ENCODE measurements at places on chromosomes 11 and 22.
A peak's percentile ranks its signal among the peaks of the same experiment; 100 is the strongest.

- DNase-seq, result no peak
Measured at GRCh38 chr11:130003717-130004001, 1.0 kb upstream of the PRDM10 start.

DNA sequence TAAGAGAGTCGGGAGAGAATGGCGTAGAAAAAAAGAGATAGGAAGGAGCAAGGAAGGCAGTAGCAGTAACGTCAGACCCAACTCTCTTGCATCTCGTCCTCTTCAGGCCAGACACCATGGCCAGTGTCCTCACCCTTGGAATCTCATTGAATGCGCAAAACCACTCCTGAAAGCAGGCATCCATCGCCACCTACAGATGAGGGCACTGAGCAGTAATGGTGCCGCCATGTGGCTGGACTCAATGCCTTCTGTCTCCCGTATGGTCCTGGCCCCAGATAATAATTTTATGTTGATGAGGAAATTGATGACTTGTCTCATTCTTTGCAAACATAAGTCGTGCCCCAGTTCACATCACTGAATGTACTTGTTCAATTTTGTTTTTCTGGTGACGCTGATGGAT lies 17.8 kb upstream of the ALX4 start:
- no peak for DNase-seq

GRCh38 chr11:113022262-113022661 lies 61.0 kb downstream of the NCAM1 start:
- DNase-seq, result no peak

DNA sequence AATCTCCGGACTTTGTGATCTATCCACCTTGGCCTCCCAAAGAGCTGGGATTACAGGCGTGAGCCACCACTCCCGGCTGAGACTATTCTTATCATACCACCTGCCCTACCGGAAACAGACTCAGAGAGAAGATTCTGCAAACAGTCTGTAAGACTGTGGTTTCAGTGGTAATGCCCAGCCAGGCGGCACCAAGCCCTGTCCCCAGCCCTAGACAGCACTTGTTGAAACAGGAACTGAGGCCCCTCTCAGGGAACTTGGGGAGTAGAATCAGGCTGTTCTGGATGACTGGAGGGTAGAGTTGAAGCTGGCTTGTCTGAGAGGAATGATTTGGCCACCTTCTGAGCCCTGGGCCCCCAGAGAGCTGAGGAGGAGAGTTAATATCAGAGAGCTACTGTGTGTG lies 1.3 kb upstream of the INSC start:
- DNase-seq, result peak; percentile 98

DNA sequence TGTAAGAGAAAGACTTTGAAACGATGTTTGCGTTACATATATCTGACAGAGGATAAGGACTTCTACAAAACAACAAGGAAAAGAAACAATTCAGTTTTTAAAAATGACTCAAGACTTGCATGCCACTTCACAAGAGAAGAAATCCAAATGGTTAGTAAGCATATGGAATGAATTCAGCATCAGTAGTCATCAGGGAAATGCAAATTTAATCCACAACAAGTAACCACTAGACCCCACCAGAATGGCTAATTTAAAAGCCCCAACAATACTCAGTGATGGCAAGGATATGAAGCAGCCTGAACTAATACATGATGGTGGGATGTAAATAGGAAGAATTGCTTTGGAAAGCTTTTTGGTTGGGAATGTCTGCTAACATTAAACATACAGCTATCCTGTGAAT lies 142.6 kb downstream of the ATXN10 start:
- DNase-seq, result no peak

GRCh38 chr11:74522776-74523175 lies 29.3 kb upstream of the LIPT2 start:
- DNase-seq, result no peak

DNA sequence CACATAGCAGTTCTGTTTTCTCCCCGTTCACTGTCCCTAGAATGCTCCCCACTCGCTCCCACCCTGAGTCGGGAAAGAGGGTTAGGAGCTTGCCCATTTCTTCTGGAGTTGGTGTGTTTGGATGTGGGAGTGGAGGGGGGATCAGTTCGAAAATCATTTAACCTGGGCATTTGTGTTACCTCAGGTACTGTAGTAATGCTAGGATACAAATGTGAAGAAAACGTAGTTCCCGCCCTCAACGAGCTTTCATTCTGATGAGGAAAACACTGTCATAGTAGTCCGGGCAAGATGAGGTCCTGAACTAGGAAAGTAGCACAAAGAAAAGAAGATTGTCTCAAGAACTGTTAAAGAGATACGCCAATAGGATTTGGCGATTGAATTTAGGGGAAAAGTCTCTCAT lies 539 bp downstream of the SDHD start:
- no peak for DNase-seq

GRCh38 chr11:128453444-128454336 lies 133.7 kb downstream of the ETS1 start:
- no peak for DNase-seq

DNA sequence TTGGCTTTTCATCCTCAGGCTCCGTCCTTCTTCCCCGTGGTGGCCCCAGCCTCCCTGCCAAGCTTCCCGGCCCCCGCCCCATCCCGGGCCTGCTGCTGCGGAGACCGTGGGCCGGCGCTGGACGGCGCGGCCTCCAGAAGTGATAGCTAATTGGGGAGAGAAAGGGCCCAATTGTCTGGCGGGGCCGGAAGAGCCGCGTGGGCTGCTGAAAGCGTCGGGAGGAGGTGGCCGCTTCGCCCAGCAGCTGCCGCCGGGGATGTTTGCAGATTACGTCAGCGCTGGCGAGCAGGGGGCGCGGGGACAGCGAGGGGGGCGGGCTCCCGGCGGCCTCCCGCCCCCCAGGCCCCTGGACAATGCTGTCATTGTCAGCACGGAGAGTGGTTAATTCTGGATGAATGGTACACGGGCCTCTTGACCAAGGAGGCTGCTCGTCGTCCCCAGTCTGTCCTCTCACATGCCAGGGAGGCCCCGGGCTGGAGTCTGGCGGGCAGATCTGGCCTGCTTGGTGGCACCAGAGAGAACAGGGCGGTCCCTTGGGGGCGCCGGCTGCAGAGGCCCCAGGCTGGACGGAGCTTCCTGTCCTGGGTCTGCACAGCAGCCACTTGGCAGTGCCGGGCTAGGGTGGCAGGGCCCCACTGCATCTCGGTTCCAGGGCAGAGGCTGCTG lies 1.6 kb downstream of the SMIM38 start:
- DNase-seq, result no peak

DNA sequence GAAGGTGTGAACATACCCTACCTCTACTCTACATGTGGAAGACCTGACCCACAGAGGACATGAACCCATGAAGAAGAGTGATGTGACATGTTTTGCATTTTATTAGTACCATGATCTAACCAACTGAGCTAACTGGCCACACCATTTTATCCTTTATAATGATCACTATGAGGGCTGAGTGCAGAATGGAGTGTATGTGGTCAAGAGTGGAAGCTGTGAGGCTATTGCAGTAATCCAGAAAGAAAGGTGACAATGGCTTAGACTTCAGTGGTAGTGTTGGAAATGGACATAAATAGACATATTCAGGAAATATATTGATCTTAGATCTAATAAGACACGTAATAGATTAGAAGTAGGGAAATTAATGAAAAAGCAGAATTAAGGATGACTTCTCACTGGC lies 3.8 kb downstream of the SRSF8 start:
- no peak for DNase-seq

- DNase-seq, result no peak
Measured at GRCh38 chr22:41417622-41418390, 28.8 kb downstream of the TOB2 start.

GRCh38 chr22:31945443-31945855 lies 1.1 kb downstream of the YWHAH start:
- no peak for DNase-seq

GRCh38 chr22:32233091-32233490 lies 22.1 kb downstream of the SLC5A4 start:
- no peak for DNase-seq

- DNase-seq, result no peak
Measured at GRCh38 chr11:65571420-65571819, 918 bp upstream of the FAM89B start.

DNA sequence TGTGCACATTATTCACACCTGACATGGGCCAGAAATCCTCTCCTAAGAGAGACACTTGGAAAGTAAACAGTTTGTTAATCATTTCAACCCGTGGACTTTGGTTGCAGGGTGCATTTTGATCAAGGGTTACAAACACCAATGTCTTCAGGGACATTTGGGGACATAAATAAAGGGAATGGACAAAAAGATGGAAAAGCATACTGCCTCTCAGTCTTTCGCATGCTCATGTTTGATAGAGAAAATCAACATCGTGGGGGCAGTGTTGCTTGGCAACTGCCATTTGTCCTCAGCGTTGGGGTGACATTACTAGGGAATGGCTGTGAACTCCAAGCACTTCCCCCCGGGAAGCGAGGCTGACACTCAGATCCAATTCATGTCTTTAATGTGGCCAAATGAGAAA lies 114.7 kb upstream of the OR4B1 start:
- no peak for DNase-seq

DNA sequence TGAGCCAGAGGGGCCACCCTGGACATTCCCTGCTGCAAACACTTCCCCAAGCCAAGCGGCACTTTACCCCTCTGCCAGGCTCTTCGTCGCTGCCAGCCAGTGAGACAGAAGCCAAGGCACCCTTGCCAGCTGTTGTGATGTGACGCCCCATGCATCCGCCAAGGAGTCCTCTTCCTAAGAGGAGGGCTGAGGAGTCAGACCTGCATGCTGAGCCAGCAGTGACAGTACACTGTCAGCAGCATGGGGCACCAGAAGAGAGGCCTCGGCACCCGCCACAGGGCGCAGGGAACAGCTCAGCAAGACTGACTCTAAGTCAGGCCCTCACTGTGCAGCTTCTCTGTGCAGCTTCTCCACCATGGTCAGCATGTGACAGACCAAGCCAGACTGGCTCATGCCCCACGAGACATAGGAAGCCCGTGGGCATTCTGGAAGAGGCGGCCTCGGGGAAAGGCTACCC lies 26.4 kb downstream of the VPS37C start:
- no peak for DNase-seq

GRCh38 chr11:129705933-129706332 lies 109.7 kb upstream of the TMEM45B start:
- no peak for DNase-seq

DNA sequence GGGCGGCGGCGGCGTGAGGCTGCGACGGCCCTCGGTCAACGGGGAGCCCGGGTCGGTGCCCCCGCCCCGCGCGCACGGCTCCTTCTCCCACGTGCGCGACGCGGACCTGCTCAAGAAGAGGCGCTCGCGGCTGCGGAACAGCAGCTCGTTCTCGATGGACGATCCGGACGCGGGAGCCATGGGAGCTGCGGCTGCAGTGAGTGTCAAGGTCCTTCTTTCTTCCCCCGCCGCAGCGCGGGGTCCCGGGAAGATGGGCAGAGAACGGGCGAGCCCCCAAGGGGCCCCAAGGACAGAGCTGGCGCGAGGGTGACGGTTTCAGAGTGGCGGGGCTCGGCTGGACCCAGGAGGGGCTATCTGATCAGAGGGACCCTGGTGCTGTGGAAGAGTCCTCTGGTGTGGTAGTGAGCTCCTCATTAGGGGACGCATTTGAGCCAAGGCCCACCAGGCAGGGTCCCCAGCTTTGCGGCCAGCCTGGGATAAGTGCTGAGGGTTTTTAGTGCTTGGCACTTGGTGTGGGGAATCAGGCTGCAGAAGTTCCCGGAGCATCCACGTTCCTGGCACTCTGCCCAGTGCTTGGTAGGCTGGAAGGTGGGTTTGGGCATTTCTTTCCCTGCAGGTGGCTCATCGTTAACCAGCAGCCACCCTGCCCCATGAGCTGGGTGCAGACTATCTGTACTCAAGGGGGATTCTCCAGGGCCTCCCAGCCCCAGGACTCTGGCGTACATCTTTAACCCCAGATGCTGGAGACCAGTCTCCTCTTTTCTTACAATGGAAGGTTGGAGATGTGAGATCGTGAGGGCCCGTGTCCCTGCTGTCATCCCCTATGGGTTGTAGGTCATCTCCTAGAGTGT lies 9.8 kb downstream of the EHBP1L1 start:
- no peak for DNase-seq

GRCh38 chr22:47064016-47064415 lies 301.6 kb downstream of the TBC1D22A start:
- no peak for DNase-seq

GRCh38 chr11:6027501-6027900 lies 3.1 kb downstream of the OR56A1 start:
- DNase-seq, result no peak

DNA sequence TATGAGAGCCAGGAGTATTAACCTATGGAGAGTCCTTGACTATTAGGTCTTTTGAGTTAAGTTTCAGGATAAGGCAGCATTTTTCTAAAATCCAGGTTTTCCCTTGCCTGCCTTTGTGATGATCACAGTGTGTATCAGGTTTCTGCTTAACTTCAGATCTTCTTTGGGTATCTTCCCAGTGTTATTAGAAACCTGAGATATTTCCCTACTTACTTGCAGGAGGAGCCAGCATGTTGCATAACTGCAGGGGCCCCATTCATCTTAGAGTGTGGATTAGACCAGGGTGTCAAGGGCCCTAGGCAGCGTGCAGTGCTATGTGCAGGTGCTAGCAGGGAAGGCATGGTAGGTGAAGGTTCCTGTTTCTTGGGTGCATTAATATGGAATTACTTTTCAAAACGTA lies 69.5 kb downstream of the ZNRF3 start:
- DNase-seq, result no peak

DNA sequence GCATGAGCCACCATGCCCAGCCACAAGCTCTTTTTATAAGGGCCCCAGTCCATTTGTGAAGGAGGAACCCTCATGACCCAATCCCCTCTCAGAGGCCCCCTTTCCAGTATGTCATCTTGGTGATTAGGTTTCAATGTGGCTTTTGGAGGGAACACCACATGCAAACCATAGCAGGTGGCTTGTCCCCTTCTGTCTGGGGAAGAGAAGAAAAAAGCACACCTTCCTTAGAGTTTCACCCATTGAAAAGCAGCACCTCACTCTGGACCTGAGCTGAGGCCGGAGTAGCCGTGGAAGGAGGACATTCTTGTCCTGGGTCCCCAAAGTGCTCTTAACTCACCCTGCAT lies 25.4 kb downstream of the NEAT1 start:
- DNase-seq, result no peak

GRCh38 chr11:8035200-8035855 lies 45.7 kb upstream of the TUB start:
- DNase-seq, result peak; percentile 5

Measured in MV-4-11 (cell line).